ENCODE measurements at places on chromosomes 12 and 14.
A peak's percentile ranks its signal among the peaks of the same experiment; 100 is the strongest.

- DNase-seq: no peak
These were observed 243.2 kb downstream of the ANO6 start for GRCh38 chr12:45458854-45459807.

- no peak for DNase-seq
These were observed 96.4 kb downstream of the AACS start for GRCh38 chr12:125161712-125162022.

DNA sequence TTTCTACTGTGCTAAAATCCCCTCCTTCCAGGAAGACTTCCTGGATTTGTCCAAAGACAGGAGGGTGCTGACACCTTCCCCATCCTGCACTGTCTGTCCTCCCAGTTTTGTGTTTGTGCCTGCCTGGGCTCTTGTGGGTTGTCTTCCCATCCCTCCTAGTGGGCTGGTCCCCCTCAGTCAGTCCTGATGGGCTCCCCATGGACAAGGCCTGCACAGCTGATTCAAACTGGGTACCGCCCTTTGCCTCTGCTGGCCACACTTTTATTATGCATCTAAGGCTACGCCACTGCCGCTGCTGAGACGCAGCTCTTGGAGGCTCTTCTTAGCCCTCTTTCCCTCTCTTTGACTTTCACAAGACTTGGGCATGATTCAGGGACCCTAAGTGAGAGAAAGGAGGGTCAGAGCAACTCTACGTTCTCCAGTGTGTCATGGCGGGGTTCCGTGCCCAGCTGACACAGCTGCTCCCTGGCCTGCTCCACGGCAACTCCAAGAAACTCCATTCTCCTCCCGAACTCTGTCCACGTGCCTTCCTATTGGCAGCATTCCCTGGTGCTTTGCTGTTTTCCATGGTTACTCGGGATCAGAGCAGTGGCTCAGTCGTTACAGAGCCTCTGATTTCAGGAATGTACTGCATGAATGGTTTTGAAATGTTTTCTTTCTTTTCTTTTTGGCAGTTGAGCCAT lies 3.8 kb upstream of the KRT85 start:
- DNase-seq: no peak

DNA sequence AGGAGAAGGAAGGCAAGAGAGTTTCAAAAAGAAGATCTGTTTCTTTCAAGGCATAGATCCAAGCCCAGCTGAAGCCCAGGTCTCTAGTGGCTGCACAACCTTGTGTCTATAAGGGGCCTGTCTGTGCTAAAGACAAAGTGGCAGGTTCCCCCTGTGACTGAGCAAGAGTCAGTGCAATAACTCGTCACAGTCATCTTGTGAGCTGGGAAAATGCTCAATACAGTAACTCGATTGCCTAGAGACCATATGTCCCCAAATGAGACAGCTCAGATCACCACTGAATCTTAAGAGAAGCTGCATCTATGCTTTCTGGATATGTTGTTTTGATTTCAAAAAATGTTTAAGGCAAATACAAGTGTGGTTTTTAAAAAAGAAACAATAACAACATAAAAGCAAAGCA lies 24.2 kb downstream of the ST8SIA1 start:
- DNase-seq: no peak

DNA sequence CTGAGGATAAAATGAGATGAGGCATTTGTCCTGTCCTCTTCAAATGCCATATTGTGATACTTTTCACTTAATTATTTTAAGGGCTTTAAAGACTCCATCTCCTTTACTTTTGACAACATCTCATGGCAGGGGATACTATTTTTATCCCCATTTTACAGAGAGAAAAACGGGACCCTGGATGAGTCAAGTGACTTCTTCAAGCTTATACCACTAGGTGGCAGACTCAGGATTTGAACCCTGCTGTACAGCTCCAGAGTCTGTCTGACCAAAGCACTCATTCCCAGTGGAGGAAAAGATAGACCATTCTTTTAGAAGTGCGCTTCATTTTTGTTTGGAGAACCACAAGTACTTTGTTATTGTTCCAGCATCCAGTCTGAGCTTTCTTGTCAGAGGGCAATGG lies 1.7 kb upstream of the SMOC1 start:
- DNase-seq: peak; percentile 9

DNA sequence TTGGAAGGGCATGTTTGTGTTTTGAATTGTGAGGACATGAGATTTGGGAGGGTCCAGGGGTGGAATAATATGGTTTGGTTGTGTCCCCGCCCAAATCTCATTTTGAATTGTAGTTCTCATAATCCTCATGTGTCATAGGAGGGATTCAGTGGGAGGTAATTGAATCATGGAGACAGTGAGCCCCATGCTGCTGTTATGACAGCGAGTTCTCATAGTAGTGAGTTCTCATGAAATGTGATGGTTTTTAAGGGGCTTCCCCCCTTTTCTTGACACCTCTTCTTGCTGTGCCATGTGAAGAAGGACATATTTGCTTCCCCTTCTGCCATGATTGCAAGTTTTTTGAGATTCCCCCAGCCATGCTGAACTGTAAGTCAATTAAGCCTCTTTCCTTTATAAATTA lies 260.0 kb downstream of the DUSP6 start:
- no peak for DNase-seq

DNA sequence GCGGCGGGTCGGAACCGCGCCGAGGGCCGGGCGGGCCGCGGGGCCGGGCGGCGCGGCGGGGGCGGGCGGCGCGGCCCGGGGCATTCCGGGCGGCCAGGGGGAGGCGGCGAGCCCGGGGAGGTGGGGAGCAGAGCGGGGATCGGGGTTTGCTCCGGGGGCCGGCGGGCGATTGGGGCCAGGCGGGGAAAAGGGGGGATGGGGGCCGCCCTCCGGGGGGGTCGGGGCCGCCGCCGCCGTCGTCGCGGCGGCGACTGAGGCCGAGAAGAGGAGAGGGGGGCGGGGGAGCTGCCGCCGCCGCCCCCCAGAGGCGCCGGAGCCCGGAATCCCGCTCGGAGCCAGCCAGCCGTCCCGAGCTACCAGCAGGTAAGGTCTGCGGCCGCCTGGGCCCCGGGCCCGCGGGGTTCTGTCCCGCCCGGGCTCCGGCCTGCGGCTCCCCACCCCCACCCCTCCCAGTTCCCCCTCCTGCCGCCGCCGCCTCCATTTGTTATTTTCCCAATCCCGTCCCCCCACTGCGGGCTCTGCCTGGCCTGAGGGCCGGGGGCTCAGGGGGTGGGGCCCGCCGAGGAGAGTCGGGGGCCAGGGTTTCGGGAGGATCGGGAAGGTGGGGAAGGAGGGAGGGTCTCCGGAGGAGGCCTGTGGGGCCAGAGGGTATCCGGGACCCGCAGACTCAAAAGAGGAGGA lies 403 bp downstream of the ATN1 start:
- no peak for DNase-seq

DNA sequence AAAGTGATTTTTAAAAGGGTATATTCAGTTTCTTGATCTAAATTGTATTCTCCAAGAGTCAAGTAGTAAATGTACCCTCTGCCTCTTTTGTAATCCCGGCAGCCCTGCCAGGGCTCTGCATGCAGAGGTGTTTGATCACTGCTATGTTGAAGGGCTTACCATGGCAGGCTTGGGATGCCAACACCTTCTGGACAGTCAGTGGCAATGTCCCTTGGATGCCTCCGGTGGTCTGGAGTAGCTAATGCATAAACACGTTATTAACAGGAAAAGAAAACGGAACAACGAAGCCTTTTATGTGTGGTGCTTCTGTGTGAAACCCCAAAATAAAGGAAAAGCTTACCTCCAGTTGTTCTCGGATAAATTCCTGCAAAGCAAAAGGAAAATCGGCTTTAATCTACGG lies 19.9 kb downstream of the EIF2B2 start:
- DNase-seq: peak; percentile 5

DNA sequence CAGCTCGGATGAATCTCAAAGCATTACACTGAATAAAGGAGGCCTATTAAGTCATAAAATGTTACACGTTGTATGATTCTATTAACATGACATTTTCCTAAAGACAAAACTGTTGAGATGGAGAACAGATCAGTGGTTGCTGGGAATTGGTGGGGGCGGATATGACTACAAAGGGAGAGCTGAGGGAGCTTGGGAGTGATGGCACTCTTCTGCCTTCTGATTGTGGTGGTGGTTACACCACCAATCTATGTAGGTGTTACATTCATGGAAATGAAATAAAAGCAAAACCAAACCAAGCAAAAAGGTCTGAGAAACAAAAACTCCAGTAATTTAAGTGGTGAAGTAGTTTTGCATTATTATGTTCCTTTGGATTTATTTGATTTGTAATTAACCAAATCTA lies 16.4 kb upstream of the EVL start:
- DNase-seq: no peak

- DNase-seq: no peak
These were observed 146.6 kb downstream of the EFCAB11 start for GRCh38 chr14:89807892-89808291.

GRCh38 chr12:117047810-117048584 lies 51.2 kb downstream of the TESC start:
- DNase-seq: no peak

- peak; percentile 18 for DNase-seq
These were observed 140.2 kb downstream of the MED13L start for GRCh38 chr12:116137318-116137717.

DNA sequence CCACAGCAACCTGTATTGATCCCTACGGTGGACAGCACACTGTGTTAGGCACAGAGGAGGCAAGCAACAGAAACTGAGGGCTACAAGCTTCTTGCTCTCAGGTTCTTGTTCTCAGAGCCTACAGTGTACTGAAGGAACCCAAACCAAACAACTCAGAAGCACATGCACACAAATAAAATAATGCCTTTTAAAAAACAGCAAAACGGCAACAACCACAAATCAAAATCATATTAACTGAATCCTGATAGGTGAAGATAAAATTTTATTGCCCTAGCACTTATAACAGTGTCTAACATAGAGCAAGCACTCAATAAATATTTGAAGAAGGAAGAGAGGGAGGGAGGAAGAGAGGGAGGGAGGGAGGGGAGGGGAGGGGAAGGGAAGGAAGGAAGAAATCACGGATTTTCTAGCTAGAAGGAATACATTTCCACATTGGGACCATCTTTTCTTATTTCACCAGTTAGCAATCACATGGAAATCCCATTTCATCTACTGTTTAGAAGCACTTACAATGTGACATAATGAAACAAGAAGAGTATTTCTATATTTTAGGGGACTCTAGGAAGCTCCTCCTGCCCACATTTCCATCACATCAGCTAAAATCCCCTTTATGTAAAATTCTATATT lies 27.2 kb downstream of the DMAC2L start:
- DNase-seq: no peak

DNA sequence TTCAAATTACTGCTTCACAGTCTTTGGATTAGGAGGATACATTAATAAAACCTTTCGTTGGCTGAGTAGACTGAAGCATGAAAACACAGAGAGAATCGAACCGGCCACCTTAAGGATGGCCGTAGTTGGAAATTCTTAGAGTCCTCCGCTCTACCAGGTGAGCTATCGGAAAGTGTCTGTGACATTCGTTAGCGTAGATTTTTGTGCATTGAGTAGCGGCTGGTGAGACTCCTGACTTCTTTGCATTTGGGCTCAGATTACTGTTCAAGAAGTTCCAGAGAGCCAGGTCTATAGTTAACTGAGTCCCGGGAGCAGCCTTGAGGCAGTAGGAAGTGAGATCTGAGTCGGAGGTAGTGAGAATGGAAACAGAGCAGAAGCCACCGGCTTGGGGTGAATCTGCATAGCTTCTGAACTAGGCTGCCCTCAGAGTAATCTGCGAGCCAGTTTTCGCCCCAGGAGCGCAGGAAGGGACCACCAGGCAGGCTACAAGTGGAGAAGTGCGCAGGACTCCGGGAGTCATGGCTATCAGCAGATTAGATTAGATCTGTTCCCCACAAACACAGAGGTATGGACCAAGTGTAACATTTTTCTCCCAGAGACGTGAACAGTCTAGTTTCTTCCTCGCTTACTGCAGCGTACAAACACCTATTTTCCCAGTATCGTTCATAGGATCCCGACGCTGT lies 11.0 kb downstream of the OR6S1 start:
- peak; percentile 79 for DNase-seq

DNA sequence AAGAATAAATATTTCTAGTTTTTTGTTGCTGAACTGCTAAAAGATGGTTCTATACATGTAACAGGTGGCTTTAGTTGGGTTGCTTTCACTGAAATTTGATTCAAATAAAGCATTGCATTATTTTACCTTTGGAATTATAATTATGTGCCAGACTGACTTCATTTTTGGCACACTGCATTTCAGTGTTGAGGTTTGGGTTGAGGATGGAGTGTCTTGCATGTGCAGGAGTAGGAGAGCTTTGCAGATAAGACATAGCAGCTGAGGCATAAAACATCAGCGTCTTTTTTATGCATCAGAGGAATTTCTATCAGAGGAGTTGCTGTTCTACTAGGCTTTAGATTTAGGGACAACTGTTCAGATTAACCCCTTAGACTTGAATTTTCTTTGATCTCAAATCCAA lies 17.2 kb downstream of the SAMD4A start:
- DNase-seq: no peak

GRCh38 chr14:101109981-101110728 lies 206.6 kb upstream of the RTL1 start:
- DNase-seq: no peak

DNA sequence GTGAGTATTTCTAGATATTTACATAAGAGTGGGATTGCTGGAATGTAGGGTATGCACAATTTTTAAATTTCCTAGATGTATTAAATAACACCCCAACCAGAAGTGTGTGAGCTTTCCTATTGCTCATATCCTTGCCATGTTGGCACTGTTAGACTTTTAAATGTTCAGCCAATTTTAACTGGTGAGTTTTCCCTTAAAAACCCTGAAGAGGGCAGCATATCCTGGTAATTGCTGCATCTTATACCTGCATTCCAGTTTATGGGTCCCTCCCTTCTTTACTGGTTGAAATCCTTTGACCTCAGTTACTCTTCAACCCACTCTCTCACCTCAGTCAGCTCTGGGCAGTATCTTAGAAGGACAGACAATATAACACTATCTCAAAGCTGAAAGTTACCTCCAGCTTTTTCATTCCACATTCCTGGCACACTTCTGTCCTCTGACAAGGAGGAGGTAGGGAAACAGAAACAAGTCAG lies 270.6 kb downstream of the PAWR start:
- peak; percentile 24 for DNase-seq

DNA sequence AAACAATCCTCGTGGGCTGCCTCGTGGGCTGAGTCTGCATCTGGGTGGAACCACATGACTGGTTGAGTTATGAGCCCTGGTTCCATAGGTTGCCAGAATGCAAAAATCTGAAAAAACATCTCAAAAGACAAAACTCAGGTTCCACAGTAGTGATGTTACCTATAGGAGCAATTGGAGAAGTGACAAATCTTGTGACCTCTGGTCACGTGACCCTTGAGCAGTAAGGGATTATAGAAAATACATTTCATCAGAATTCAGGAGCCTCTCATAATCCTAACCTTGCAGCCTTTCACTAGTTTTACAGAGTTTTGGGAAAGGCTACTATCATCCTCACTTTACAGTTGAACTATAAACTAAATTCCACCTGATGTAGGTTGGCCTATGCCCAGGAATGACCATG lies 12.5 kb upstream of the RNASE3 start:
- no peak for DNase-seq
